Activated T-cell treated with anti-CD3 and anti-CD28 coated beads for 1 hour (primary cell): ENCODE measurements at places on chromosomes 2 and 18.
A peak's percentile ranks its signal among the peaks of the same experiment; 100 is the strongest.

- DNase-seq = no peak
These were observed 50.3 kb downstream of the RPL37A start for GRCh38 chr2:216548901-216549331.

- DNase-seq = no peak
These were observed 657 bp downstream of the SGPP2 start for GRCh38 chr2:222424729-222425671.

DNA sequence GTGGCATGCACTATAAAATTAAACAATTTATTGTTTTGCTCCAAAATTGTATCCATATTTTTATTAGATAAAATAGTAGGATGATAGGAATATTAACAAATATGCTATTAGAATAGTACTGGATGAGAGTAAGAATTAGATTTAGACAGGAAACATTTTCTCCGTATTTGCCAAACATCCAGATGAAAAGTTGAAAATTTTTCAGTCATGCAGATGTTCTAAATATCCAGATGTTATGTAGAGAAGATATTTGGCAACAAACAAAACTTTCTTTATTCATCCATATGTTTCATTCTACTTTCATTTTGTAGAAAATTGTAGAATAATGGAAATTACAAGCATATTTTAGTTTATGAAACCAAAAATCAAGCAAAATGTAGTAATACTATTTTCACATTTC, 45.2 kb upstream of the NEUROD1 start:
- no peak for DNase-seq

GRCh38 chr18:68735483-68736343, 20.8 kb upstream of the TMX3 start:
- DNase-seq = no peak

- no peak for DNase-seq
These were observed 13.8 kb downstream of the RRM2 start for GRCh38 chr2:10136101-10136934.

- no peak for DNase-seq
These were observed 60.2 kb upstream of the CTNNA2 start for GRCh38 chr2:79452651-79453050.

DNA sequence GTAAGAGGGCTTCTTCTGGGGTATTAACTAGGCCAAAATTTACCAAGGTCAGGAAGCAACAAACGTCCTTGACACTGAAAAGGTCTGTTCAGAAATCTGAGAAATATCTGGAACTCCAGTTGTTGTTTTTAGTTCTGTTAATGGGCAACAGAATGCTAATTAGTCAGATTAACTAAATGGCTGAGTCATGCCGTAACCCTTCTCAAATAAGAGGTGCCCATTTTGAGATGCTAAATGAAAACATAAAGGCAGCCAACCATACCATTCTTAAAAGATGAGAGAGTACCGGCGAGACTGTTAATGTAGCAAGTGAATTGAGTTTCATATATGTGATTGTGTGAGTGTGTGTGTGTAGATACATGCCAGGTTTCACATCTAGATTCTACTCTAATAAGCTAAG, 147.9 kb upstream of the GAREM1 start:
- DNase-seq = no peak

GRCh38 chr18:13159579-13159978, 59.0 kb upstream of the LDLRAD4 start:
- no peak for DNase-seq

DNA sequence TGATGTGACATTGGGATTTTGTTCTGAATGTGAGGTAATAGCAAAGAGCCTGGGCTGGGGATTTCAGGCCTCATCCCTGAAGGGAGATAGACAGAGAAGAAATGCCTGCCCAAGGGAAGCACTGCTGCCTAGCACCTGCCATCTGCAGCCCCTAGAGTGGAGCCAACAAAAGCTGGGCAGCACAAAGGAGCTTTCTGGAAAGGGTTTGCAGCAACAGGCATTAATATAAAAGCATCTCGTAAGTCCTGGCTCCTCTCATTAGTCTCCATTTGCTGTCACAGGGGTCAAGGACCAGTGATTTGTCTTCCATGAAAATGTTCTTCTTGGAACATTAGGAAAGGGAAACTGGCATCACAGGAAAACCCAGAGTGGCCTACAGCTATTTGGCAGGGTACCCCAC, 157.2 kb upstream of the SLC14A2 start:
- no peak for DNase-seq

DNA sequence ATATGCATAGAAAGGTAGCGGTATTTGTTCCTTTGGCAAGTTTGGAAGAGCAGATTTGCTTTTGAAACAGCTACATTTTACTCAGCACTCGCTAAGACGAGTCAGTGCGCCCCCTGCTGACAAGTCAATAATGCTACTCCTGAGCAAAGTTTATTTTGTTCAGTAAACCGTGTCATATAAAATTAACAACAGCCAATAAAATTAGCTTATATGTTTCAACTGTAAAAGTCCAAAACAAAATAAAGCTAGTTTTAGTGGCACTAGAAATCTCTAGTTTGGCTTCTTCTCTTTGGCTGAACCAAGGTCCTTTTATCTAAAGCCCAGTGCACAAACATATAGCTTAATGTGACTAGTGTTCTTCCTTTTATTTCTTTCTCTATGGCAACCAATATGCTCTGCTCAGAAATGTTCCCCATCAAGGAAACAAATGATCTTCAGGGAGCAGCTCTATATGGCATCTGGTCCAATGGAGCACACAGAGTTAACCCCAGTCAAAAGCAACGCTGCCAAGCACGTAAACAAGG, 4.2 kb upstream of the POU3F3 start:
- DNase-seq = peak; percentile 48

- no peak for DNase-seq
These were observed 29.0 kb upstream of the PTPN4 start for GRCh38 chr2:119730671-119731177.

DNA sequence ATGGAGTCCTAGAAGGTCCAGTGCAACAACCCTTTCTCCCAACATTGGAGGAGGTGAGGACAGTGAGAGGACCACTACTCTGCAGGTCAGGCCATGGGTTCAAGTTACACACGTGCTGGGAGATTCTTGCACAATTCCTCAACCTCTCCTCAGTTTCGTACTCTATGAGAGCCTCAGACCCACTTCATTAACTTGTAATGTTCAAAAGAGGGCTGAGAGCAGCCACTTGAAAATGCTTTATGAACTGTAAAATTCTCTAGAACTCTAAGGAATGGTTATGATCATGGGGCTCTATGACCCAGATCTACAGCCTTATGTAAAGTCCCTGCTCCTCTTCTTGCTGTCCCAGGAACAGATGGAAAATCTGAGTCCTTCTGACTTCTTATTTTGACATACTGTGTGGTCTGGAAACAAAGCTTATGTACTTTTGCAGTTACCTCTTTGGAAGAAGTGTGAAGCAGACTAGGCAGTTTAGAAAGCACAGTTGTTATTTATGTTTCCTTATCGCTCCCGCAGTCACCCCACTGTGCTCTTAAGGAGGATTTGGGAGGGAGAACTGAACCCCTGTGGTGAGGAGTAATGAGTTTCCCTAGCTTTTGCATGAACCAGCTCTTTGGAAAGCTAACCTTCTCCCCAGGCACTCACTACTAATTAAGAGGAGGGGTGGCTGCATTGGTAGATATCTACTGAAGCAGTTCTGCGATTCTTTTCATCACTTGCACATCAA, 296.6 kb downstream of the LRRTM1 start:
- no peak for DNase-seq

DNA sequence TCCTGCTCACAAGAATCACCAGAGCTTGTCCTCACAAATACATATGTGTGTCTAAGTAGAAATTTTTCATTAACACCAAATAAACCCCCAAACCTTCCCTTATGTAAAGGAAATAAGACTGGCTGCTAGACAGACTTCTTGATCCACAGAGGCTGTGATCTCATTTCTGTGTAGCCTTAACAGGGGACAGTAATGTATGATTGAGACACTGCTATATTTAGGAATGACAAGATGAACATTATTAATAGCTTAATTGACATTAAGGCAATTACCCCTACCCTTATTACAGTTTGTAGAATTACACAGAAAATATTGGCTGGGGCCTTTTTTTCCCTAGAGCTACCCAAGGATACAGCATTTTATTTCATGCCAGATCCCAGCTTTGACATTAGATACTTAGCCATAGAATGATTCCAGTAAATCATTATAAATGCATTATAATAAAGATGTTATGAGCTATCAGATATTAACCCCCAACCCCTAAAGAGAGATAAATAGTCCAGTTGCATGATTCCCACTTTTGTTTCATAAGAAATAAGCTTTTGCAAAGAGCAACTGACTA, 392.1 kb upstream of the HNRNPA3 start:
- no peak for DNase-seq

- DNase-seq = no peak
These were observed 124.9 kb downstream of the RDH14 start for GRCh38 chr2:18435426-18436037.

DNA sequence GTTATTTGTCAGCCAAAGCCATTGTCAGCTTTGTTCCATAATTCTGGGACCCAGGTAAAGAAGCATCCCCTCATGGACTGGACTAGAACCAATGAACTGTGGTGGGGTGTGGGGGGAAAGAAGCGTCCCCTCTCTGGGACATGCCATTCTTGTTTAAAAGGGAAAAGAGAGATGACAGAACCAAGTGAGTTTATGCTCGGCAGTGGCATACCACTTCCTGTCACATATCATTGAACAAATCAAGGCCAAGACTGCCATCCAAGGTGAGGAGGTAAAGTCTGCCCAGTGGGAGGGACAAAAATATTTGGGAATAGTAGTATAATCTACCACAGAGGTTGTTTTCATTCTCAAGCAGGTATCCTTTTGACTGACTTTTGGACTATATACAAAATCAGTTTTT, 4.7 kb upstream of the GLS start:
- no peak for DNase-seq

DNA sequence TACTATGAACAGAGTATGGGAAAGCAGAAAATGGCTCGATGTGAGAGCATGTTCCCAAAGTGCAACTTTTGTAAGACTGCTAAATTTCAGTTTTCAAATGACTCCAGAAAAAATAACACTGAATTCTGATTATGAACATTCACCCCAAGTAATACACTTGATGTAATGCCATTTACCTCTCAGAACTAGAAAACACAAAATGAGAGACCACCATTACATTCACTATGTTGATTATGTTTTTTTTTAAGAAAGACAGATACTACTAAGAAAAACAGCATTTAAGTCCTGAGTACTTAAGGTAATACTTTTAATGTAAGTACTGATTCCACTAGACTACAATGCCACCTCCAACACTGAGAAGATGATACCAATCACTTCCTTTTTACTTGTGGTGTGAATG, 38.5 kb downstream of the SFT2D3 start:
- no peak for DNase-seq

GRCh38 chr2:104854498-104855220, 744 bp downstream of the POU3F3 start:
- no peak for DNase-seq

- DNase-seq = no peak
These were observed 496.2 kb upstream of the NRXN1 start for GRCh38 chr2:51528156-51528555.

GRCh38 chr2:128043041-128043440, 15.2 kb upstream of the SAP130 start:
- DNase-seq = no peak

DNA sequence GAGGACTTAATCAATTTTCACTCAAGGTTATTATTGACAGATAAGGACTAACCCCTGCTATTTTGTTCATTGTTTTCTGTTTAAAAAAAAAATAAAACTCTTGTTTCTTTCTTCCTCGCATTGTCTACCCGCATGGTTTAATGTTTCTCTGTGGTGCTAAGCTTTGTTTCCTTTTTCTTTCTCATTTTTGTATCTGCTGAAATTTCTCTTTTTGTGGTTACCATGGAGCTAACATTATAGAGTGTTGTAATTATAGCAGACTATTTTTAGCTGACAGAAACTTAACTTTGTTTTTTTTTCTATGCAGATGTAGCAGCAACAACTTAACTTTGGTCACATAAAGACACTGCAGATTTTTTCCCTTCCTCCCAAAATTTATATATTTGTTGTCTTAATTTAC, 43.1 kb upstream of the CHN1 start:
- DNase-seq = no peak

GRCh38 chr2:10350761-10351160, 48.1 kb downstream of the HPCAL1 start:
- DNase-seq = no peak

GRCh38 chr2:100599566-100599965, 36.8 kb downstream of the PDCL3 start:
- no peak for DNase-seq

GRCh38 chr2:182391443-182391842, 35.4 kb downstream of the PDE1A start:
- no peak for DNase-seq
